ENCODE measurements at places on chromosomes 3 and 15. TPM values are rescaled to one million over a fixed set of nuclear protein-coding genes. Genes with fewer than 3 reads are reported as not detected.

- DNase-seq: no peak
These were observed 12.2 kb downstream of the TGM4 start for GRCh38 chr3:44886561-44886960.

DNA sequence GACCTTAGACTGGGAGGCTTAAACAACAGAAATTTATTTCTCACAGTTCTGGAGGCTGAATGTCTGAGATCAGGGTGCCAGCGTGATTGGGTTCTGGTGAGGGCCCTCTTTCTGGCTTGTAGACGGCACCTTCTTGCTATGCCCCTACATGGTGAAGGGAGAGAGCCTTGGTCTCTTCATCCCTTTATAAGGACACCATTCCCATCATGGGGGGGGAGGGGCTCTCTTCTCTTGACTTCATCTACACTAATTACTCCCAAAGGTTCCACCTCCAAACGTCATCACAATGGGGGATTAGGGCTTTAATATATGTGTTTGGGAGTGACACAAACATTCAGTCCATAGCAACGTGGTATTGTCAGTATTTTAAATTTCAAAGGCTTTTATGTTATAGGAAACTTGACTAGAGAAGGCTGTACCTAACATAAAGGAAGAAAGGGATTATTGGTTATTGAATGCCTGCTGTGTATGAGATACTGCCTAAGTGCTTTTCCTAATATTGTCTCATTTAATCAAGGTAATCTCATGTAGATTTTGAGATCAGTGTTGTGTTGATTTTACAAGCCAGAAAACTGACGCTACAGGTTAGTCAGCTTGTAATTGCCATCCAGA, 20.9 kb downstream of the SYN2 start:
- no peak for DNase-seq

DNA sequence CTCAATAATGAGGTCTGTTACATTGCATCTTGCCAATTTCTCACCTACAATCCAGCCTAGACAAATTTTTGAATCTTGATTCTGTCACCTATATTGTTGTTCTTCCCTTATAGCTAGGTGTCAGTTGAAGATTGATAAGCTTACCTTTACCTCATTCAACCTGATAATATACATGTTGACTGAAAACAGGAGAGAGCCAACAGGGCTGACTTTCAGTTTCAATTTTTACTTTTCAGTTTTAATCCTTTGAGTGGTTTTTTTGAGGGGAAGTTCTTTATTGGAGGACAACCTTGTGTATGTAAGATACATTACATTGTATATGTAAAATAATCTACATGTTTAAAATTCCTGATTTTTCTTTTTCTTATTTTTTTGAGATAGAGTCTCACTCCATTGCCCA, 5.8 kb downstream of the ATP13A5 start:
- no peak for DNase-seq

GRCh38 chr3:120113128-120114116, 19.2 kb upstream of the GSK3B start:
- DNase-seq: no peak

DNA sequence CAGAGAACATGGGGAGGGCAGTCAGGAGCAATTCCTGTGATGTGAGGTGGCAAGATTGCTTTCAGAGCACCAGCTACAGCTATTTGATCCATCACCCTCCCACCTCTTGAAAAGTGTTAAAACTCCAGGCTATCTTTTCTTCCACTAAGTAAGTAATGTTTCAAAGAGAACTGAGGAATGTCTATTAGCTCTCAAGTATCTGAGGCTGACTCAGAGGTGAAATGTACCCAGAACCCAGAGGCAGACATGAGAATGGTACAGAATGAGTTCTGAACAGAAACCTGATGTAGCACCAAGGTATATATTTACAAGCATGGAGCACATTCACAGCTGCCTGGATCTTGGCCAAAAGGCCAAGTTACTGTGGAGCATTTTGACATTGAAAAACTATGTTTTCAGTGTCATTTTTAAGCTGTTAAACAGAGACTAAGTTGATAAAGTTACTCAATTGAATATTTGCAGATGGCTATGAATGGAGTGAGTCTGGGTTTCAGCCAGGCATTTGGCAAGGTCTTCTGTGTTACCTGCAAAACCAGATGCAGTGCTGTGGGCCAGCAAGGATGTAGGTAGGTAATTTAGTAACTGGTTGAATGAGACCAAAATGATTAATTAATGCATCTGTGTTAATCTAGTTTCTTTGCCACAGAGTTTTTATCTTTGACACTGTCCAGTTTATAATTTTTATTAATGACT, 227.7 kb upstream of the CD96 start:
- DNase-seq: no peak

DNA sequence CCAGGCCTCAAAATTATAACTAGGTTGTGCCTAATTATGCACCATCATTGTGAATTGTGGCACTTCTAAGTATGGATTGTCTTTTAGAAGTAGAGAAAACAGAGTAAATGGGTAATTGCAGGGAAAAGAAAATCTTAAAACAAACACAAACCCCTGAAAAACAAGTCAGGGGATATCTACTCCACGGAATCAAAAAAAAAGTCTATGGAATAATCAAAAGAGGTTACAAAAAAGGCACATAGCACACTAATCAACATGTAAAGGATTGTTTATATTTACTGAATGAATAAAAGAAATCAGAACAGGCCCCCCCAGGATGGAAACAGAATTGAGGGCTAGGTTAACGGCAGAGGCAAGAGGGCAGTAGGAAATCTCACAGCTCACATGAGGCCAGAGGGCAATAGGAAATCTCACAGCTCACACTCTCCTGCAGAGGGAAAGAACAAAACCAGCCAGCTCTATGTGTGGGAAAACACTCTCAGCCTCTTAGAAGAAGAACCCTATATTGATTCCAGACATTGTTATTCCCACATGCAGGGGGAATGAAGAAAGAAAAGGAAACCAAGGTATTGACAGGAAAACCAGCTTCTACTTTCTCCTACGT, 72.7 kb upstream of the FNDC3B start:
- no peak for DNase-seq

GRCh38 chr3:55322638-55323037, 164.5 kb downstream of the WNT5A start:
- peak; percentile 49 for DNase-seq

- DNase-seq: no peak
These were observed 42.9 kb downstream of the WNT7A start for GRCh38 chr3:13836658-13837587.

DNA sequence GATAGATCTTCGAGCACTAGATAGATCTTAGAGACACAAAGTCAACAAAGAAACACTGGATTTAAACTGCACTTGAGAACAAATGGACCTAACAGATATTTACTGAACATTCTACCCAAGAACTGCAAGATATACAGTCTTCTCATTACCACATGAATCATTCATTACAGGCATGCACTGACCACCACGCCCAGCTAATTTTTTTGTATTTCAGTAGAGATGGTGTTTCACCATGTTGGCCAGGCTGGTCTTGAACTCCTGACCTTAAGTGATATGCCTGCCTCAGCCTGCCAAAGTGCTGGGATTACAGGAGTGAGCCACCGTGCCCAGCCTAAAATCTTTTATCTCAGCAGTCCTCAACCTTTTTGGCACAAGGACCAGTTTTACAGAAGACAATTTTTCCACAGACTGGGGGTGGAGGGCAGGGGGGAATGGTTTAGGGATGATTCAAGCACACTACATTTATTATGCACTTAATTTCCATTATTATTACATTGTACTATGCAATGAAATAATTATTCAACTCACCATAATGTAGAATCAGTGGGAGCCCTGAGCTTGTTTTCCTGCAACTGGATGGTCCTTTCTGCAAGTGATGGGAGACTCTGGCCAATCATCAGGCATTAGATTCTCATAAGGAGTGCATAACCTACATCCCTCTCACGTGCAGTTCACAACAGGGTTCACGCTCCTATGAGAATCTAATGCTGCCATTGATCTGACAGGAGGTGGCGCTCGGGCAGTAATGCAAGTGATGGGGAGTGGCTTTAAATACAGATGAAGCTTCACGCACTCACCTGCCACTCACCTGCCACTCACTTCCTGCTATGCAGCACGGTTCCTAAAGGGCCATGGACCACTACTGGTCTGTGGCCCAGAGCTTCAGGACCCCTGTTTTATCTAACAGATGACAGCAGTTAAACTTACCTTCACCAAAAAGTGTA, 21.7 kb downstream of the CSNK1G1 start:
- no peak for DNase-seq

- DNase-seq: no peak
These were observed 31.3 kb downstream of the CMTM7 start for GRCh38 chr3:32422943-32423342.

GRCh38 chr3:136819731-136820679, 1.1 kb downstream of the SLC35G2 start:
- peak; percentile 78 for DNase-seq

- DNase-seq: no peak
These were observed 57.8 kb downstream of the RIOX2 start for GRCh38 chr3:97914388-97914787.

DNA sequence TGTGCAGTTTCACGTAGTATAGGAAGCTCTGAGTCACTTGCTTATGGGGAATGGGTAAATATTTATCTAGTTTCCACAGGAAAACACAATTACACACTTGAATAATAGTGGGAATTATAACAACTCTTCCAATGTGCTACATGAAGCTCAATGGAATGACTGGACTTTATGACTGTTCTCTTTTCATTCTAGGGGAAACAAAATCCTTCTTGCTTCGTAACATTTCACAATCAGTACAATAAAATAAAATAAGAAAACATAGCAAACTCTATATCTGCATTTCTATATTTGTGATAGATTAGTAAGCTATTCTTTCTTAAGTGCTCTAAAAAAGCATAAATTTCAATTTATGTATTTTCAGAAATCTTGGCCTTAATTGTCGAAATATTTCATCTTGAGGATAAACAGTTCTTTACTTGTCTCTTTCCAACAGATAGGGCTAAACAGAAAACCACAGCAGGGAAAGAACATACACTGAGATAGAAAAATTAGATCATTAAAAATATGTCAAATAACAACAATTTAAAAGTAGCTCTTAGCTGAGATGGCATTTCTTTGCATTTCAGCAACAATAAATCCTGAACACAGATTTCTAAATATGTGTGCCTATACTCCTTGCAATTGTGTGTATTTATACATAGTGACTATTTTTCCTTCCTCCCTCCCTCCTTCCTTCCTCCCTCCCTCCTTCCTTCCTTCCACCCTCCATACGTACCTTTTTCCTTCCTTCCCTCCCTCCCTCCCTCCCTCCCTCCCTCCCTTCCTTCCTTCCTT, 395.5 kb upstream of the KCNMB2 start:
- no peak for DNase-seq

GRCh38 chr3:48233542-48233941, 7.4 kb upstream of the ZNF589 start:
- DNase-seq: no peak

- no peak for DNase-seq
These were observed 29.5 kb upstream of the ZNF445 start for GRCh38 chr3:44506961-44507360.

GRCh38 chr15:70065006-70065722, 32.6 kb downstream of the TLE3 start:
- DNase-seq: no peak

GRCh38 chr3:43540624-43541023, 81.2 kb downstream of the ANO10 start:
- no peak for DNase-seq

DNA sequence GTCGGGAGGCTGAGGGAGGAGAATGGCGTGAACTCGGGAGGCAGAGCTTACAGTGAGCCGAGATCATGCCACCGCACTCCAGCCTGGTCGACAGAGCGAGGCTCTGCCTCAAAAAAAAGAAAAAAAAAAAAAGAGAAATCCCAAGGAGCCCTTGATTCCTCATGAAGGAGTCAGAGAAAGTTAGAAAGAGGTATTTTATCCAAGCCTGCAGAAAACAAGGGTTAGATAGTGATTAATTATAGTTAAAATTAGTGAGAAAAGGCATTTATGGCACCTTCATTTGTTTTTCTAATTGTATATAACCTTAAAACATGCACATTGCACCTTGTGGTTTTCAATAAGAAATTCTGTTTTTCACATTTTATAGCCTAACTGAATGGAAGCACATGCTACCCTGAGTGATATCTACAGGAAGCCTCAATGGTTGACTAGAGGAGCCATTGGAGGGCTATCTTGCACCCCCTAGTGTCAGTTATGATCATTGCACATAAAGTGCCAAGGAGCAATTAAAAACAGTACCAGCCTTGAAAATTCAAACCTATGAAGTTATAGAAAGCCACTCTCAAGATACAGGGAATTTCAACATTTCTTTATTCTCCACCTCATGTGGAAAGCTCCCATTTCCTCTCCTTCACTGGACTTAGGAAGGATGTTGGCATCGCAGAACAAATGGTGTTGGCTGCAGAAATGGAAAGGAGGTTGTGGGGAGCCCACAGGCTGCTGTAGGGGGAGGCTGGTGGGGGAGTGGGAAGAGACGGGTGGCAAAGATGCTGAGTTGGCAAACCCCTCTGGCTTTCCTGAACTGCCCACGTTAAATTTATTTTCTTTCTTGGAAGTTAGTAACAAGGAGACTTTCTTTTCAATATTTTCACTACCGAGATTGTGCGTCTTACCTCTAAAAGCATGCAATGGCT, 48.5 kb downstream of the ITGA11 start:
- peak; percentile 35 for DNase-seq

- no peak for DNase-seq
These were observed 1.1 kb downstream of the GTF2E1 start for GRCh38 chr3:120743556-120744195.

DNA sequence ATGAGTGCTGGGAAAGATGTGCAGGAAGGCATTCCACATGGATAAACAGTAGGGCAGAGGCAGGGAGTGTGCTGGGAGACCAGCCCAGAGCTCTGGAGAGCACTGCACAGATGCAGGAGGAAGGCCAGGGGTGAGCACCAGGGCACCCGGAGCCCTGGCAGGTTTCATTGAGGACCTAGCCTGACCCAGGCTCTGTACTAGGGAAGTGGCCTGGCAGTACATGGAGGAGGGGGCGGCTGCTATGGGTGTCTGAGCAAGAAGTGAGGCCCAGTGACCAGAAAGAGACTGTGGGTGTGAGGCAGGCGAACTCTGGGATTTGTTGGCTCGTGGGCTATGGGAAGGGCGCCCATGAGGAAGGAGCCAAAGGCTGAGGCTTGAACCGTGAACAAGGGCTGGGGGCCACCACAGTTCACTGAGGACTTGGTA, 139.1 kb downstream of the DNAJB8 start:
- no peak for DNase-seq

DNA sequence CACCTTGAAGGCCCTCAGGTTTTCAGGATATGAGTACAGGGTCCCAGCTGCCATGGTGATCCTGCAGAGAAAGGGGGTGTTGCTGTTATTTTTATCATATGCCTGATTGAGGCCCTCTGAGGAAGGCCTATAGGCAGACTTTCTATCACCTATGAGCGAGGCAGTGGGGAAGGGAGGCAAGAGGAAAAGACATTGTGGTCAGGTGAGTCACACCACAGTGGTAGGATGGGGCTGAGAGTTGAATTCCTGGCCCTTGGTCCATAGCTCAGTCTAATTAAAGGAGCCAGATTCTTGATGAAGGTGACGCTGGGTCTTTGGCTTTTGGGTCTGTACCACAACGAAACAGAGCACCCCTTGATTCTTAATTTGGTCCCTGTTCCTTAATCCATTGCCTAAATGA, 72.7 kb downstream of the ZNF621 start:
- DNase-seq: no peak

- DNase-seq: no peak
These were observed 221.0 kb upstream of the TPM1 start for GRCh38 chr15:62821384-62822131.

PLIN1 gene
- total RNA-seq: 0.89 TPM

CTXN2 gene
- 0.77 TPM for total RNA-seq

IL17RE gene
- 0.79 TPM for total RNA-seq

SAMD7 gene
- total RNA-seq: not detected

SHC4 gene
- total RNA-seq: 30.8 TPM

SLC24A1 gene
- 12.1 TPM for total RNA-seq

ZNF385D gene
- total RNA-seq: 6.2 TPM

CCRL2 gene
- 2.5 TPM for total RNA-seq

GRIP2 gene
- 6.0 TPM for total RNA-seq

SLC28A2 gene
- not detected for total RNA-seq

ATP10A gene
- total RNA-seq: 4.6 TPM

STAB1 gene
- total RNA-seq: 38.3 TPM
